ENCODE measurements at places on chromosomes 12 and 14.
A peak's percentile ranks its signal among the peaks of the same experiment; 100 is the strongest.

GRCh38 chr12:68094645-68095395 lies 64.7 kb downstream of the IFNG start:
- no peak for DNase-seq

DNA sequence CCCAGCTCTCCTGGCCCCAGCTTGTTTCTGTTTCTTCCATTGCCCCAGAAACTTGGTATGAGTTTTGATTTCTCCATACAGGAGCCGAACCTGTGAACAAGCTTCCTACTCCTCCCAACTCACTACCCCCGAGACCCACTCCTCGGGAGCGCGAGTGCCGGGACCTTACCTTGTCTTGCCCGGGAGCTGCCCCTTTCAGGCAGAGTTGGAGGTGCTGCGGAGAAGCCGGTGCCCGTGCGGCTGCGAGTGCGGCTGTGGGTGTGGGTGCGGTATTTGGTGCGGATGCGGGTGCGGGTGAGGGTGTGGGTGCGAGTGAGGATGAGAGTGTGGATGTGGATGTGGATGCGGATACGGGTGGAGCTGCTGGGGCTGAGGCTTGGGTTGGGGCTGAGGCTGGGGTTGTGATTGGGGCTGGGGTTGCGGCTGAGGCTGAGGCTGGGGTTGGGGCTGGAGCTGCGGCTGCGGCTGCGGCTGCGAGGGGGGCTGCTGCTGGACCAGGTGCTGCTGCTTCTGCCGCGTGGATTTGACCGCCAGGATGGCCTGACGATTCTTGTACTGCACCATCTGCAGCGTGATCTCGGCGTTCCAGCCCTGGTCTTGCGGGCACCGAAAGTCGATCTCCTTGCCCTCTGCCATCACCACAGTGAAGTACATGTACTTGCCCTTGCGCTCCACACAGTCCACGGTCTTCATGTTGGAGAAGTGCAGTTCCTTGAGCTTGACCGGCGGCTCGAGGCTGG lies 1.1 kb downstream of the PHLDA1 start:
- peak; percentile 68 for DNase-seq

- DNase-seq: no peak
These were observed 20.1 kb upstream of the TBX3 start for GRCh38 chr12:114704096-114704495.

DNA sequence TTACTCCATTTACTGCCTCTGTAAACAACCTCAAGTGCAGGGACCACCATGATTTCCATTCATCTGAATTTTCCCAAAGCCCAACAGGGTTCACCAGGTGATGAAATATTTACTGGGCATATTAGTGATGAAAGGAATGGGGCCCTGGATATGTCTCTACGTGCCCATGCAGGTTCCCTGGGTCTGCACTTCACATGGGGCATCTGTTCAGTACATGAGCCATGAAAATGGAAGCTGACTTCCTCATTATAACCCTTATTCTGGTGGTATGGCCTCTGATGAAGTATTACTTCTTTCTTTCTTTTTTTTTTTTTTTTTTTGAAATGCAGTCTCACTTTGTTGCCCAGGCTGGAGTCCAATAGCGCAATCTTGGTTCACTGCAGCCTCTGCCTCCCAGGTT lies 26.5 kb upstream of the CORO1C start:
- DNase-seq: no peak

DNA sequence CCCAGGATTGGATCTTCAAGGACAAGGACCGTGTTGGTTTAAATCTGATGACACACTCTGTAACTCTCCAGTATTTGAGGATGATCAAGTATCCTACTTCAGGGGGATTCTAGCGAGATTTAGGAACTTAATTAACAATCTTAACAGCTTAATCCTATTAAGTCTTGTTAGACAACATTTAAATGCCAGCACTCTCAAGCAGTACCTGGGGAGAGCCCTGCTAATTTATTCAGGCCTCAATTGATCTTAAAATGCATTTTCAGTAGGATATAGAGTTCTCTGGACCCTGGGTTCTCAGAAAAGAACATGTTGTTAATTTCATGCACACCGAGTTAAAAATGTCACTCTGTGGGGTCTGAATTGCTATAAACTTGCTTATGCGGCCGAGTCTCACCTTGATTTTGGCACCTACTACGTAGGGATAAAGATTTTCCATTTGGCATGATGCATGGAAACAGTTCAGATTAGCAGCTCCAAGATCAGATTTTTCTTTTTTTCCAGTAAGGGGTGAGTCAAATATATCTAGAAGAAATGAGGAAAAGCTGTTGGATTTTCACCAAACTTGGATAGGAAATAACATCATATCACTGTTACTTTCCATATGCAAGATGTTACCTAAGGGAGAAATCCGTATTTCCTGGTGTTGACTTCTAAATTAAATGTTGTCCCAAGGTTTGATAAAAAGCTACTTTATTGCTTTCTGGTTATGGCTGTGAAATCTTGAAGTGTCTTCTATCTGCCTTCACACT lies 76.1 kb downstream of the SLC24A4 start:
- DNase-seq: no peak

DNA sequence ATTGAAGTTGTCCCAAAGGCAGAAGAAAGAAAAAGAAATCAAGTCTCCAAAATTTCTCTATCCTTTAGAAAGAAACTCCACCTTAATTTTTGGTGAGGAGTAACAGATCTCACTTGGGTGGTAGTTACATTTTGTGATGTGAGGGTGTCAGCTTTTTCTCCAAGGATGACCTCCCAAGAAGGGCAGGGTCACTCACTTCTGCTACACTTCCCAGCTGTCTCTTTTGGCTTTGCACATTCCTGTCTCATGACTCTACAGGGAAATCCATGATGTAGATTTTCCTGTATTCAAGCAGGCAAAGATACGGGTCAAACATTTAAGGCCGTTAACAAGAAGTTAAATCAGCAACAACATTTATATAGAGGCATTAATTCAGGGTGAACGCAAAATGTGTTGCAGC lies 1016.4 kb downstream of the NRXN3 start:
- DNase-seq: no peak

GRCh38 chr12:69392179-69392928 lies 32.8 kb downstream of the YEATS4 start:
- no peak for DNase-seq

DNA sequence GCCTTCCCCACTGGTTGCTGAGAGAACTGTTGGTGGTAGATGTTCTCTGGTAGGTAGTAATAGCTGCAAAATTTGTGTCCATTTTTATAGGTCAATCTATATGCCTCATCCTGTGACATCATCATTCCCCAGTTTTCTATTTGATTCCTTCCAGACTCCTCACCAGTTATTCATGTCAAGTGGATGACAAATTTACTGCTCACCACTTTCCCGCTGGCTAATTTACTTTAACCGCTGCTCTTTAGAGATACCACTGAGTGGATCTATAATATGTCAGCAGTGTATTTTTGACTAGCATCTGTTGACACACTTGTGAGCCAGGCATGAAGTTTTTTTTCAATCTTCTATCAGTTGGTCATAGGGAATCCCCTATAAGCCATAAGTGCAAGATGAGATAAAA lies 24.6 kb downstream of the GPR65 start:
- DNase-seq: peak; percentile 33

DNA sequence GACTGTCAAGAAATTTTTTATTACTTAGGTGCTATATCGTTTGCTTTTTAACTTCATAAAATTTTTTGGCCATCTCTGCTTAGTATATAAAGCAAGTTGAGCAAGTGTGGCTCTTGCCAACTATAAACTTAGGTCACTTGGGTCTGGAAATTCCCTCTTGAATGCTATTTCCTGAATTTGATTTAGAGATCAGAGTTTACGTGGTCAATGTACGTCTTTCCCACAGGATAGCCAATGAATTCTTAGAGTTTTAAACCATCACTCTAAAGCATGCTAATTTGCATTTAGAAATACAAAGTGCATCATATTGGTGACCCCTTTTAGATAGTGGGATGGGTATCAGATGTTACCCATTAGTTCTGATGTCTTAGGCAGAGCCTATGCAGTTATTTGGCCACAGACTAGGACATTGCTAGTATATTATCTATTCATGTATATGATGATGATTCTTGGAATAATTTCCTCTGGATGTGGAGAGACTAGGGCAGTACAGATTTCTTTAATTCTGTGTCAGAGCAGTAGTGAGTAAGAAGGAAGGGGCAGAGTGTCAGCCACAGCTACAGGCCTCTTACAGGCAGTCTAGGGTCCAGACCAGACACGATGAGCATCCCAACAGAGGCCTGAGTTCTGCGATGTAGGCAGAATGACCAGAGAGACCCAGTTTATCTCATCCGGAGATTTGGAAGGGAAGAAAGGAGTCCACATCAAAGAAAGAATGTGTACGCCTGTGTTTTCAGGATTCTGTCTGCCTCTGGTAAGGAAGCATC lies 30.3 kb downstream of the SCN8A start:
- DNase-seq: no peak

DNA sequence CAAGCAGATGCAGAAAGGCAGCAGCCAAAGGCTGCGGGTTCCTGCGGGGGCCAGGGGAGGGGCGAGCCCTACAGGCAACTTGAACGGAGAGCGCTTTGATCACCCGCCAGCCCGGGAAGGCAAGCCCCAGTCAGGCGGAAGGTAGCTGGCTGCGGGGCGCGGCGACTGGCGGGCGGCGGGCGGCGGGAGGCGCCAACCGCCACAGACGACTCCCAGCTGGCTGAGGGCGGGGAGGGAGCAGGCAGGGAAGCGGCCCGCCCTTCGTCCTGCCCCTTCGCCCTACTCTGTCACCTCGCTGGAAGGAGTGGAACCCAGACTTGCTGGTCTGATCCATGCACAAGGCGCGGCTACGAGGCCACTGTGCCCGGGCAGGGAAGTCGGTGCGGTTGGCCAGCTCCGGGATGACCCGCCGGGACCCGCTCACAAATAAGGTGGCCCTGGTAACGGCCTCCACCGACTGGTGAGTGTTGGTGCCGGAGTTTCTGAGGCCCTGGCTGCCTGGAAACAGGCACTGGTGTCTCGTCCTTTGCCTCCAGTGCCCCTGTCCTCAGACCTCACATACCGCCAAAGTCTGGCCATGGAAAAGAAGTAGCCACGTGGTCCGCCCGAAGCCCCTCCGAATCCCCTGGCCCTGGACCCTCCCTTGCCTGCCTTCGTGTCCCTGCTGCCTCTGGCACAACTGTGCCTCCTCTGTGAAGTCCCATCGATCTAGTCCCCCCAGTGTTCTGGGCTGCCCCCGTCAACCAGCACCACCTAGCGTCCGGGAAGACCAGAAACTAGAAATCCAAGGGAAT lies 15.4 kb upstream of the CARMIL3 start:
- peak; percentile 86 for DNase-seq

- DNase-seq: peak; percentile 80
These were observed 12.5 kb upstream of the INF2 start for GRCh38 chr14:104676694-104677511.

- DNase-seq: peak; percentile 51
These were observed 58.7 kb upstream of the GZMB start for GRCh38 chr14:24692382-24693352.

GRCh38 chr12:2489275-2489674 lies 305.5 kb upstream of the FKBP4 start:
- no peak for DNase-seq

GRCh38 chr12:88958946-88959345 lies 378.7 kb upstream of the KITLG start:
- DNase-seq: no peak

GRCh38 chr12:122022393-122023338 lies 982 bp downstream of the BCL7A start:
- peak; percentile 64 for DNase-seq

DNA sequence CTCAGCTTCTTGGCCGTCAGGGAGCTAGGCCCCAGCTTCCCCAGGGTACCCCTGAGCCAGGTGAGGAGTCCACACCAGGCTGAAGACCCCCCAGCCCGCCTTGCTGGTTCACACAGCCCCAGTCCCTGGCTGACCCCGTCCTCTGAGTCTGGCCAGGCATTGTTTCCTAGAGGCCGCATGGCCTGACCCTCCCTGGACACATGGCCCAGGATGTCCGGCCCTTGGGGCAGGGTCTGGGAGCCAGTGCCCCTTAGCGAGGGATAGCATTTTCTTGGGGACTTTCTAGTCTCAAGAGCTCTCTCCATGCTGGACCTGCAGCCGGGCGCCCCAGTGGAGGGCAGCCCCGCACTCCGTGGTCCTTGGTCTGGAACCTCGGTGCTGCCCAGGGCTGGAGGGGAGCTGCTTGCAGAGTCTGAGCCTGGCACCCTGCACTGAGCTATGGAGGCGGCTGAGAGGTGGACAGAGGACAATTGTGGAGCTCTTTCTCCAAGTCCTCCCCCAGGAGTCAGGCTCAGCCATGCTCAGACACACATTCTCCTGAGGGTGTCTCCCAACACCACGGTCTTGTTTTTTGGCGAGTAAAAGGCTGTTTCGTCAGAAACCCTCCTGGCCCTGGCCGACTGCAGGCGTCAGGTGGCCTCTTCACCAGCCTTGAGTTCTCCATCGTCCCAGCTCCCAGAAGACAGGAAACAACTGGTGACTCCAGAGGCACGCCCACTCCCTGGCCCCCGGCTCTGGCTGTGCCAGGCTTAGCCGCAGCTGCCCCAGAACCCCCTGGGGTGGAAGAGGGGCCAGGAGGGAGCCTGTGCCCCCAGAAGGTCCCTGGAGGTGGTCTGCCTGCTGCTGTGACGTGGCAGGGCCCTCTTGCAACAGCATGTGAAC lies 17.6 kb upstream of the CRIP2 start:
- no peak for DNase-seq

DNA sequence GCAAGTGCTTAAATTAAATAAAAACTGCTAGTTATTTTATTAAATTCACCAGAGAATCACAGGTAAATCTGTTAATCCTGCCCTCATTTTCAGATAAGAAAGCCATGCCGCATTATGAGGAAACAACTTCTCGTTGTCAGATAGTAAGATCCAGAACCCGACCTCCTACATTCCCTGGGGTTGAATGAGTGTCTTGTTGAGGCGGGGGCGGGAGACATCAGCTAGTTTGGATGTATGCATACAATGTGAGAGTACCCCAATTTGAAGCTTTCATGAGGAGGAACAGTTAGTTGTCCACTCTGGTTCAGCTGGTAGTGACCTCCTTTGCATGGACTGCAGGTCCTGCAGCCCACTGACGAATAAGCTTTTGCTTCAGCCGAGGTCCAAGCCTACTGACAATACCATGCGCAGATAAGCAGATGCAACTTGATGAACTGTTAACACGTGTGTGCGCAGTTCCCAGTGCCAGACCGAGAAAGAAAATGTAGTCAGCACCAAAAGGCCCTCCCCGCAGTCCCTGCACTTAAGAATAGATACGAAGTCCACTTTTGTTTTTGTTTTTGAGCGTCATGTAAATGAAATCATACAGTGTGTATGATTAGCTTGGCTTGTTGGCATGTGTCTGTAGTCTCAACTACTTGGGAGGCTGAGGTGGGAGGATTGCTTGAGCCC lies 34.9 kb downstream of the EVL start:
- no peak for DNase-seq

GRCh38 chr12:8455271-8455670 lies 491 bp upstream of the CLEC6A start:
- no peak for DNase-seq

DNA sequence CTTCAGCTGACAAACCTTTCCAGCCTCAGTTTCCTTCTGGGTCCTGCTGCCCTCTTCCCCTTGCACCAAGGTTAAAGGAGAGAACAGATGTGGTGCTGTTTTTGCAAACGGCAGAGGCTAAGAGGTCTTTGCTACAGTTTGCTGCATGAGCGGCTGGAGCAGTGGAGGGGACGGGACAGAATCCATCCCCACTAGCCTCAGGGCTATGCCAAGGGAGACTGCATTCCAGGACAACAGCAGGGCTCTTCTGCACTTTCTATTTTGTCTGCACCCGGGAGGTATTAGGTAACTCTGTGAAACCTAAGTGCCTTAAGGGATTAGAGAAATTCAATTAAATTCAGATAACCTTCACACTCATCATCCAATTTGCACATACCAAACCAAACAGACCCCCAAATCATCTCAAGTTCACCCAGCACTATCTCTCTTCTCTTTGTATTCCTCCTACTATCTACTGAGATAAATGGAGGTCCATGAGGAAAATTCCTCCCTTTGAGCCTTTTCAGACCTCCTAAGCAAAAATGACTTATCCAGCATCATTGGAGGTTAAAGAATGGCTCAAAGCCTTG lies 103.8 kb upstream of the VRK1 start:
- no peak for DNase-seq

Data from activated CD4-positive, alpha-beta T cell treated with anti-CD3 and anti-CD28 coated beads for 36 hours (primary cell).